Cortex of kidney (tissue), 1 donor: ENCODE measurements at places on chromosomes 4 and X.

DNA sequence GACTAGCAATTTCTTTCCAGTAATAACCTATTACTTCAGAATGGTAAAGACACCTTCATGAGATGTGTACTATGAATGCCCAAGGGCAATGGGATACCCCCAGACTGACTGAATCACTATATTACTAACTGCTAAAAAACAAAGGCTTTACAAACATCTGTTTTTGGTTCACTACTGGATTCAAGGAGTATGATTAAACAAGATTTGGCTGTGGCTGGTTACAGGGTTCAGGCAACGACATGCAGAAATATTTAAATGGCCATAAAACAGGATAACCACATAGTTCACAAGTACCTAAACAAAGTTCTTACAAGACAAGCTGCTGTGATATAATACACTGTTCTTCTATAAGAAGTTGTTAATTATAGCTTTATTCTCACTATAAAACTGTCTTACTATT is 128.2 kb downstream of the FRYL start:
- DNase-seq: no peak

DNA sequence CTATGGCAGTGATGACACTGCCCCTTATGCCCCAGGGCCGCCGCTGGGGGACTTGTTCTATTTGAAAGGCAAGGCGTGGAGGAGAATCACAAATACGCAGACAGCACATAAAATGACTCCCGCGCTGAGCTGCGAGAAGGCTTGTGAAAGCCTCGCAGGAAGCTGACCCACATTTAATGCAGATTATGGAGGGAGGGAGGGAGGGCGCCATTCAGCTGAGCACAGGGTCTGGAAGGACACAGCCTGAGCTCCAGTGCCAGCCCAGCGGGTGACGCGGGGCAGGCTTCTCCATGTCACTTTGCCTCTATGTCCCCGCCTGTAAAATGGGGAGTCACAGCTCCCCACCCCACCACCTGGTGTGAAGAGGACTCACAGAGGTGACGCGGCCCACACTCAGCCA is 14.3 kb downstream of the ABLIM2 start:
- DNase-seq: no peak

DNA sequence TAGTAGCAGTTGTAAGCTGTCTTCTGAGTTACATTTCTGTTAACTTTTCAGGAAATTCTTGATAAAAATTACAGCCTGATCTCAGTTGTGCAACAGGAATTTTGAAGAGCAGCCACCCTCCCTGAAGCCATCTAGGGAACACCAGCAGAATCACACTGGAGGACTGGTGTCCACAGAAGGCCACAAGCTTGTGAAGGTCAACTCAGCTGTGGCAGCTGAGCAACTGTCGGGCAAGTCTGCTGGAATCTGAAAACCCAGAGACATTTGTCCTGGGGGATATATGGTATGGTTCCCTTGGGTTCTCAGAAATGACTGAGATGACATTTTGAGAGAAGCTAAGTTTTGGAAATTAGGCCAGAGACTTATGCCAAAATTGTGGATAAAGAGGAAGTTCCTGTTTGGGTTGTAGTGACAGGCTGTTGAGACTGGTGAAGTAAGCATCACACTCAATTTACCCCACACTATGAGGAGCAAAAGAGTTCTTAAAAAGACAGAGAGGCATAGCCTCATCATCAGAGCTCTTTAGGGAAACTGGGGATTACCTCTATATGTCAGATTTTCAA is 78.1 kb upstream of the TNIP3 start:
- no peak for DNase-seq

GRCh38 chr4:12703036-12703435 is 781.1 kb downstream of the RAB28 start:
- no peak for DNase-seq

GRCh38 chr4:92012899-92013867 is 290.6 kb upstream of the GRID2 start:
- no peak for DNase-seq

DNA sequence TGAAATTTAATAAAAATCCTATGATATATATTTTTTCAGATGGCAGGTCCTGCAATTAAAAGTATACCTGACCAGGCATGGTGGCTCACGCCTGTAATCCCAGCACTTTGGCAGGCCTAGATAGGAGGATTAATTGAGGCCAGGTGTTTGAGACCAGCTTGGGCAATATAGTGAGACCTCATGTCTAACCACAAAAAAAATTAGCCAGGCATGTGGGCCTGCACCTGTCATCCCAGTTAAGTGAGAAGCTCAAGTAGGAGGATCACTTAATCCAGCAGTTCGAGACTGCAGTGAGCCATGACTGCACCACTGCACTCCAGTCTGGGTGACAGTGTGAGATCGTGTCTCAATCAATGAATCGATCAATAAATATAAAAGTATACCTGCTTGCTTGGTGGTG is 2.5 kb downstream of the OCIAD2 start:
- no peak for DNase-seq

DNA sequence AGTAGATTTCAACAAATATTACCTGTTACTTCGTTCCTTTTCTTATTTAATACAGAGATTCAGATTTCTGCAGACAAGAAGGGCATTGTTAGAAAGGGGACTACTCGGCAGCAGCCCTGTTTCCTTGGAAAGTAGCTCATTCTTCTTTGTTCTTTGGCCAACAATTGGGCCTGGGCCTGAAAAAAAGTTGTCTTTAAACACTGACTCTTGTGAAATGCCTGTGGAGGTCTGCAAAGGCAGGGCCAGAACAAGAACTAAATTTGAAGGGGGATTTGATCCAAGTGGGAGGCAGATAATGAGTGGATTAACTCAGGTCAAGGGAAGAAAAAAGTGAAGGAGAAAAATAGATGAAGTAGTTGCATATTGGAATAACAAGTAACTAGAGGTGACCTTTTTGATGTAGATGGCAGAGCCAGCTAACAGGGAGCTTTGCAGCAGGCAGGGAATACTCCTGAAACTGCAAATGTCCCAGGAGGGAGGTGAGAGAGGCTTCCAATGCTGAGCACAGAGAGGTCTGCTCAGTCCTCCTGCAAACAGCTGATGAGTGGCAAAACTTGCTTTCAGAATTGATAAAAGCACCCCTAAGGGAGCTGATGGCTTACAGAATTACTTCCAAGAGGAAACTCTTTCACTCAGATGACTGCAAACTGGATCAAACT is 393.2 kb upstream of the HS3ST1 start:
- no peak for DNase-seq

DNA sequence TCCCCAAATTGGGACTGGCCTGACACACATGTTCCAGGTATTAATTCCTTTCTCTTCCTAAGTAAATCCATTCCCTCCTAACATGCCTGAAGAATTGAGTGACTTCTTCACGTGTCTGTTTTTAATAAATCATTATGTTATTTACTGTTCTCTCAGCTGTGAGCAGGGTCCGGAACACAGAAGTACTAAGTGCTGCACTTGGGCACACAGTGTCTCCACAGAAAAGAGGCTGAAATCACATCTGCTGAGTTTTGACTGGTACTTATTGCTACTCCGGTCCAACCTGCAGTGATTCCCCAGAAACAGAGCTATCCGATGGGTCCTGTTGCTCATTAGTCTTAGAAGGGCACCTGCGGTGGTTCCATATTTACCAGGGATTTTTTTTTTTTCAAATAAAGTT is 202.6 kb downstream of the RBM46 start:
- no peak for DNase-seq

- DNase-seq: no peak
Measured at GRCh38 chrX:69469975-69470374, 34.2 kb upstream of the NALF2 start.

DNA sequence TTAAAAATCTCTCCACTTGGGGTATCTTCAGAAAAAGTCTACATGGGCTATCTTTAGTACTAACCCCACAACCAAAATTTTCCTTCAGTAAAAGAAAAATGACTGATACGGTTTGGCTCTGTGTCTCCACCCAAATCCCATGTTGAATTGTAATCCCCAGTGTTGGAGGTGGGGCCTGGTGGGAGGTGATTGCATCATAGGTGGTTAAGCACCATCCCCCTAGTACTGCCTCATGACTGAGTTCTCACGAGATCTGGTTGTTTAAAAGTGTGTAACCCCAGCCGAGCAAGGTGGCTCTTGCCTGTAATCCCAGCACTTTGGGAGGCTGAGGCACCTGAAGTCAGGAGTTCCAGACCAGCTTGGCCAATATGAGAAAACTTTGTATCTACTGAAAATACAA is 66.8 kb downstream of the USP46 start:
- no peak for DNase-seq

DNA sequence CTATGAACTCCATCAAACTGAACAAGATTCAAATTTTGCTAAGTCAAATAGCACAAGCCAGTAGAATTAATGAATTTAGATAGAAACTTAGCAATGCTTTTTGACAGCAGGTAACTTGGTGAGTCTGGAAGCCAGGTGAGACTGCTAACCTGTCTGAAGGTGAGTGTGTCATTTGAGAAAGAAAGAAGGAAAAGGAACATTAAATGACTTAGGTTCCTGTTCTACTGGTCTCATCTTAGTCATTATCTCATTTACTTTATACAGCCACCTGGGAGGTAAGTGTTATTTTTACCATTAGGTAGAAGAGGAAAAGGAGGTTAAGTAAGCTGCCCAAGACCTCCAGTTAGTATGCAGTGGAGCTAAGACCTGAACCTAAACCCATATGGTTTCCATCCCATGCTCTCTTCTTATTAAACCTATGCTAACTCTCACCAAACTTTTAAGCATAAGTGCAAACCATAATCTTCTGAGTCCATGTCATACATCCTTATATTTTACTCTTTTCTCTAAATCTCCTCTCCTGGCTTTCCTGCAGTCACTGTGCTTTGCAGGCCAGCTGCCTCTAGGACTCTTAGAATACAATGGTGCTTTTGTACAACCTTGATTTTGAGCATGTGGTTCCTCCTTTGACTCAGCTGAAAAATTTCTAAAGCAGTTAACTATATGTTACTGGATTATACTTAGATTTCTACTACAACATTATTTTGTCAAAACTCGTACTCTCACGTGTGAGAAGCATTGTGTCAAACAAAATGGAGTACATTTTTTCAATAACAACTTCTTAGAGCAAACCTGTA is 68.5 kb downstream of the ATP10D start:
- no peak for DNase-seq

DNA sequence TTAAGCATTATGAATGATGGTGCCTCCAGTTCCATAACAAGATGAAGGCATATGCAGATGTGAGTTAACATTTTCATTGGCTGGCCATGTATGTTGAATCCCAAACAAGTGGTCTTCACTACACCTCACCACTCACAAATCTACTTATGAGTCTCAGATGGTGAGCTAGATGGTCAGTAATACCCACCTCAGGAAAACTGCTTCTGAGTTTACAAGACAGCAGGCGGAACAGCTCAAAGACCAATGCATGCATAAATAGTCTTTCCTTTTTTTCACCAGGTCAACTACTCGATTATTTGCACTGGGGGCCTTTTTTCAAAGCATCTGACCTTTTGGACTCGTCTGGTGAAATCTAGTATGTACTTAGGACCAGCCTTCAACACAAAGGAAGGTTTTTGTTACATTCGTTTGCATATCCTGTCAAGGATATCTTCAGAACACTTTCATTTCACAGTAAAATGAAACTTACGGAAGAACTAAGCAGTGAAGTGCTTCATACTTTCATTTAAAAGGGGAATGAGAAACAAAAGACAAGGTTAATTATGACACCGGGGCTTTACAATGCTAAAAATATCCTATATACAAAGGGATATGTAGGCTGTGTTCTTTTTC is 23.1 kb upstream of the TLR7 start:
- DNase-seq: no peak

DNA sequence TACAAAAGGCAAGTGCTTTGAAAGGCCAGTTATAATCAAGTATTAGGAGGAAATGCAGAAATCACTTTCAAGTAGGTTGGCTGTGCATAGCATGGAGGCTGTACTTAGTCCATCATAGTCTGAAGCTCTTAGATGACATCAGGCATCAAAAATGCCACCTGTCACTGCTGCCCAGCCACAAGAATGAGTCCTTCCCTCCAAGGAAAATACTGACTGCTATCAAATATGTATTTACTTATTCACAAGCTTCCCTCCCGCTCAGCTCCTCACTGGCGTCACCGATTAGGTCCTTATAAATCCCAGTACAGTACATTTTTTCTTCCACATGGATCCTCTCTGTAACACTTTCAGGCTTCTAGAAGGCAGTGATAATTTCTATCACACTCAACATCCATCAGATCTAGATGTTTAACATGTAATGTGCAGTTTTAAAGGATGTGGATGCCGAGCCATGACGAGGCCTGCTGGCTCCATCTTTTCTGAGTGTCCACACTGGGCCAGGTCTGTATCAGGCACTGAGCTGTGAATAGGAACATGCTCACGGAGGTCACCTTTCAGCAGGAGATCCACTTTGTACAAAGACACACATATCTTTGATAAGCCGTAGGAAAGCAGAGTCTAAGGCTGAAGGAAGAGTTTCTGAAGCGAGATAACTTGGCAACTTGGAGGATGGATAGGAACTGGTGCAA is 121.9 kb downstream of the PALLD start:
- DNase-seq: no peak

- no peak for DNase-seq
Measured at GRCh38 chr4:80045786-80046185, 27.2 kb downstream of the ANTXR2 start.
